ENCODE measurements at places on chromosomes 12 and 14.

- DNase-seq: no peak
Measured at GRCh38 chr14:68576031-68576430, 216.8 kb downstream of the ZFP36L1 start.

GRCh38 chr12:45415393-45415817, 199.5 kb downstream of the ANO6 start:
- DNase-seq: no peak

GRCh38 chr14:70830998-70831781, 21.9 kb upstream of the MAP3K9 start:
- no peak for DNase-seq

GRCh38 chr12:101969-102878, 35.7 kb downstream of the IQSEC3 start:
- DNase-seq: no peak

Measured in caudate nucleus (tissue), 63 donors.